ENCODE measurements at places on chromosomes 7 and 10.

- peak; percentile 52 for DNase-seq
Observed at GRCh38 chr7:66627881-66628360, 760 bp upstream of the KCTD7 start.

- DNase-seq: no peak
Observed at GRCh38 chr10:110279407-110279986, 25.2 kb downstream of the SMNDC1 start.

- DNase-seq: no peak
Observed at GRCh38 chr7:80078159-80078731, 56.4 kb upstream of the GNAI1 start.

GRCh38 chr10:102113956-102114857, 6.0 kb downstream of the LDB1 start:
- DNase-seq: no peak

GRCh38 chr10:69130251-69130650, 6.3 kb downstream of the VPS26A start:
- DNase-seq: no peak

DNA sequence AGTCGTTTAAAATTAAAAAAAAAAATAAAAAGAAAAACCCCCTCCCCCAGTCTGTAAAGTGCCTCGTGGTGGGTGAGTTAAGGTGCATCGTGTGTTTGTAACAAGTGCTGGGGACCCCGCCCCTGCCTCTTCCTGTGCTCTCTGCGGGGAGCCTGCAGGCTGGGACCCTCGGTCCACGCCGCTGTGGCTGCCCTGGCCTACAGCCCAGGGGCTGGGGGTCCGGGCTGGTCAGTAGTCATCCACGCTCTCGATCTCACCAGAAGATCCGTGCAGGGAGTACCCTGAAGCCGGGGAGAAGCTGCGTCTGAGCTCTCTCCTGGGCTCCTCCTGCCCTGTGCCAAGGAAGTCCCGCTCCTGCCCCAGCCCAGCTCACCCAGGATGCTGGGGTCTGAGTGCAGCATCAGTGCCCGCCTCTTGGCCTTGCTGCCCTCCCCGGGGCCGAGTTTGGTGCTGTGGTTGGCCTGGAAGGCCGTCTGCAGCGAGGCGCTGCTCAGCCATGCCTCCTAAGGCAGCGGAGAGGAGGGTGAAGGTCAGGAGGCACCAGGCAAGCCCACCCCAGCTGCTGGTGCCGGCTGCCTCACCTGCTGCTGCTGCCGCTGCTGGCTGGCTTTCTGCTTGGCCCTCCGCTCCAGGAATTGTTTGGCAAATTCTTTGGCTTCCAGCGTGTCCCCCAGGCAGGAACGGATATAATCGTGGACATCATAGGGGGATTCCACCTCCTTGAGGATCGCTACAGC, 8.1 kb downstream of the GNB2 start:
- no peak for DNase-seq

DNA sequence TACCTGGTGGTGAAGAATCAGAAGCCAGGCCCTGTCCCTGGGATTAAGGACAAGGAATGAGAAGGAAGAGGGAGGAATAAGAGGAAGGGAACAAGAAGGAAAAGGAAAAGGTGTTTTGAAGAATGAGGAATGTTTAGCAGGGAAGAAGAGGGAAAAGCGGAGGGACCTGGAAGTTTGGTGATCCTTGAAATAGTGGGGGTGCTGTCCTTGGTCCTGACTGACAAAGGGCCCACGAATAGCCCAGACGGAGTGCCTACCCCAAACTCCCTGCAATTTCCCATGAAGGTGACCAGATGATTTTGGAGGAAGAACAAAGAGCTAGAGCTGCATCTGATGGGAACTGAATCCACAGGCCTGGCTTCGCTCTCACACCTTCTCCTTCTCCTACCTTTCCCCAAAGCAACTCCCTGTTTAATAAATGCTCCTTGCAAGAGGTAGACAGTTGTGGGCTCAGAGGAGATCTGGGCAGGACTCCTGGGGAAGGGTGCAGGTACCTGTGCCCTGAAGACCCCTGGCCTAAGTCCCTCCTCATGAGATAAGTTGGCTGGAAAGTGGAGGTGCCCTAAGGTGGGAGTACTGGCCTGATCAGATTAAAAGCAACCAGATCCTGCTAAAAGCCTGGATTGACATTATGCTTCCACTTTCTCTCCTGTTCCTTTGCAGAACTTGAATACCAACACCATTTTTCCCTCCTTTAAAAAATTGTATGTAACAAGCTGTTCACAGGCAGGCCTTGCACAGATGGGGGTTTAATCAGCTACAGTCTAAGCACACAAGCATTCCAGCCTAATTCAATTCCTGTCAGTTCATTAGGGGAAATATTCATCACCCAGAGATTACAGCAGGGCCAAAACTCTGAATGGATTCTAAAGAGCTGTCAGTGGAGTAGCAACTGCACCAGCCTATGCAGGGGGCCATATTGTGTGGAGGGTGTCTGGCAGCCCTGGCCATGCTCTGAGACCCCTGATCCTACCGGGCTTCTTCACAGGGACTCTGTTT, 19.4 kb downstream of the KAZALD1 start:
- DNase-seq: no peak

DNA sequence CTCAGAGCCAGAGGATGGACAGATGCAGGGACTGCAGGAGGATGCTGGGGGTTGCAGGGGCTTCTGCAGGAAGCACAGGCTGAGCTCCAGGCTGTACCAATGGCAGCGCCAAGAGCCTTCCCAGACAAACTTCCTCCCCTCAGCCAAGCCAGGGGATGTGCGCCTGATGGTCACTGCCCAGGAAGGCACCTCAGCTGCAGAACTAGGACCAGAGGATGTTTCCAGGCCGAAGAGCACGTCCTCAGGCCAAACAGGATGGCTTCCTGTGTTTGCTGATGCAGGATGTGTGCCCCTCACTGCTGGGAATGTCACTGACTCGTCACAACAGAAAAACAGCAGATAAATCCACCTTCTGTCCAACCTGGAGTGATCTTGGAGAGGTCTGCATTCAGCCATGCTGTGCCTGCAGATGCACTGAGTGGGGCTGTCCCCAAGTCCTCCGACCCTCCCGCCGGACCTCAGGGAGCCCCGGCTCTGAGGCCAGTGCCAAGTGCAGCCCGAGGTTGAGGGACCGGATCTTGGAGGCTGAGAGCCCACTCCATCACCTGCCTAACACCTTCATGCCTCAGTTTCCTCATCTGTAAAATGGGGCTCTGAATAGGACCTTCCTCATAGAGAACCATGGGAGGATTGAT, 152.5 kb upstream of the CHST15 start:
- no peak for DNase-seq

DNA sequence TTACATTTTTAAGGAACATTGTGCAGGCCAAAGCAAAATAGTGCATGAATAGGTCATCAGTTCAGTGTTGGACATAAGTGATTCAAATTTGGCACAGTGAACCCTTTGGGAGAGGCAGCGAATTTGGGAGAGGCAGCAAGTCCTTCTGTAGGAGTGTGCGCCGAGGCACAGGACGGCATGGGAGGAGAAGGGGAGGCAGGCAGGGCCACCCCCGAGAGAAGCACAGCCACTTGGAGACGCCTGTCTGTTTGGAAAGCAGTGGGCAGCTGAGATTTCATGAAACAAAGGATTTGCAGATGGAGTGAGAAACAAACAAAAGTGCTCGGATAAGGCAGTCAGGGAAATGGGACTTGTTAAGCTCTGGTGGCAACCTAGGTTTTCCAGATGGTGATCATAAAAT, 30.6 kb downstream of the VIPR2 start:
- DNase-seq: no peak

DNA sequence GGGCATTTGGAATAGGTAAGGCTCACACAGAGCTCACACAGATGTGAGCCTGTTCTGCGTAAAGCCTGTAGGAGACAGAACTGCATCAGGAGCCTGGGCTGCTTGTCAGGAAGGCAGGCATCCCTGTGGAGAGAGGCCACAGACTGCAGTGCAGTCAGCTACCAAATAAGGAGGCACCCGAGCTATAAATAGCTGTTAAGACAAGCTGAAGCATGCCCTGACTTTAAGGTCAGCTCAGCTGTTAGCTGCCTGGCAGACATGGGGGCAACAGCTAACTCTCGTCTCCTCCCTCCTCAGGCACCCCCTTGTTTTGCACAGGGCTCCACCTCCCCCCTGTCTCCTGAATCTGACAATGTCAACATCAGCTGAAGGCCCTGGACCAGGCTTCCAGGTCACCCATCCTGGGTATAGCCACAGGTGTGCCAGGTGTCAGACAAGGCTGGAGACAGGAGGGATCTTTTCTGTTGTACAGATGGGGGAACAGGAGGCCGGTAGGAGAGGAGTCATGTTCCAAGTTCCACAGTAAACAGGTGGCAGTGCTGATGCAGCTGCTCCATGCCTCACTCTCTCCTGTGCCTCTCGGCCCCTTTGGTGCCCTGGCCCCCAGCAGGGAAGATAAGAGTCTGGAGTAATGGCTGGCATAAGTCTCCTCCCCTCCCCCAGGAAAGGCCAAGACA, 27.6 kb upstream of the MKRN1 start:
- DNase-seq: no peak

DNA sequence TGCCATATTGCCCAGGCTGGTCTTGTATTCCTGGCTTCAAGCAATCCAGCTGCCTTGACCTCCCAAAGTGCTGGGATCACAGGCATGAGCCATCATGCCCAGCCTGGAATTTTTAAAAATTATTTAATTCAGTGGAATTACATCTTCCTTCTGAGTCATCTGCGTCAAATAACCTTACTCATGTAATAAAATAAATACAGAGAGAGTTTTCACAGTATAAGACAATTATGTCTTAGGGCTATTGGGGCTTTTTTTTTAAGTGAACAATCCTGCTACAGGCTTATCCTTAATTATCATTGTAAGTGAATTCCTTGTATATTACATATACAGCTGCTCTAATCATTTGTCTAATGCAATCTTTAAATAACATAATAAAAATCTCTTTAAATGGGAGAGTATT, 108.3 kb downstream of the MAPK8 start:
- no peak for DNase-seq

DNA sequence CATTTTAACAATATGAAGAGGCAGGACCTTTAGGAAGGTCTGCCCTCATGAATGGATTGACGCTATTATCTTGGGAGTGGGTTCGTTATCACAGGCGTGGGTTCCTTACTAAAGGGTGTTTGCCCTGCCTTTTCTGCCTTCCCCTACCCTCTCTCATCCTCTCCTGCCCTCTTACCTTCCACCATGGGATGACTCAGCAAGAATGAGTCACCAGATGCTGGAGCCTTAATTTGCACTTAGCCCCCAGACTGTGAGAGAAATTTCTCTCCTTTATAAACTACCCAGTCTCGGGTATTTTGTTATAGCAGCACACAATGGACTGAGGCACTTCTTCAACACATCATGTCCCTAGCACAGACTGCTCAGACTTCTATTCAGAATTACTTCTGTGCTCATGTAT, 31.4 kb upstream of the ZNF32 start:
- DNase-seq: no peak
